Stimulated activated CD4-positive, alpha-beta T cell treated with anti-CD3 and anti-CD28 coated beads, Interleukin-2, amount 100 ng/mL, for 4 hours (primary cell): ENCODE measurements at places on chromosomes 5 and 9.

GRCh38 chr9:89000371-89000781 lies 9.1 kb downstream of the S1PR3 start:
- DNase-seq, result no peak

DNA sequence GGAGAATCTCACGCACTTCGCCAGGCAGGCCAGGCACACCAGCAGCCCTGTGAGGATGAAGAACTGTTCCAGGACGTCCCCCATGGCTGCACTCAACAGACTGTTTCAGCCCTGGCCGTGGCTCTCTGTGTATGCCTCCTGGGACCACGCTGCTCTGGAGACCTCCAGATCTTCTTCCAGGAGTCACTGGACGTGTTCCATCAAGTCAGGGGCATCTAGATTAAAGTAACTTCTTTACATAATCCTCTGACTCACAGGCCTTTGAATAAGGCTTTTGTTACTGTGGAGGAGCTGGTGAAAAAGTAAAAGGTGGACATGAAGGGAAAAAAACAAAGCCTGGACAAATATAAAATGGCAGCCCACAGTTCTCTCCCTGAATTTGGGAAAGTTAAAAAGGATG lies at the start of gene HSD17B3:
TSS of gene HSD17B3 (minus strand) at position 156 of the 400 bp plus-strand sequence. CDS start at position 84, 72 bp downstream.
- DNase-seq, result no peak

DNA sequence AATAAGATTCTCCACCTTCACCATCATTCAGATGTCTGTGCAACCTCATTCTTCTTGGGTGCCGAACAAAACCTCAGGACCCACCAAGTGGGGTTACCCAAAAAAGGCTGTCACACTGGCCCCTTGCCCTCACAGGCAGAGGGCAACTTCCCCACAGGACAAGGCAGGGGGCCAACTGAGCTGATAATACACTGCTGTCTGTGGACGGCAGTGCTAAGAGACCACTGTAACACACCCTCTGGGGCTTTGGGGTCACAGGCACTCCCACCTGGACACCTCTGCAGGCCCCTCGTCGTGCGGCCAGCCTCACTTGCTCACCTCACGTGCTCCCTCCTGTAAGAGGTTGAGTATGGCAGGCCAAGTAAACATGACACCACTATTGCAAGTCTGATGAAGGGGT lies 515.8 kb upstream of the COX7C start:
- no peak for DNase-seq

GRCh38 chr9:135519179-135519971 lies 1.9 kb upstream of the LCN1 start:
- no peak for DNase-seq

DNA sequence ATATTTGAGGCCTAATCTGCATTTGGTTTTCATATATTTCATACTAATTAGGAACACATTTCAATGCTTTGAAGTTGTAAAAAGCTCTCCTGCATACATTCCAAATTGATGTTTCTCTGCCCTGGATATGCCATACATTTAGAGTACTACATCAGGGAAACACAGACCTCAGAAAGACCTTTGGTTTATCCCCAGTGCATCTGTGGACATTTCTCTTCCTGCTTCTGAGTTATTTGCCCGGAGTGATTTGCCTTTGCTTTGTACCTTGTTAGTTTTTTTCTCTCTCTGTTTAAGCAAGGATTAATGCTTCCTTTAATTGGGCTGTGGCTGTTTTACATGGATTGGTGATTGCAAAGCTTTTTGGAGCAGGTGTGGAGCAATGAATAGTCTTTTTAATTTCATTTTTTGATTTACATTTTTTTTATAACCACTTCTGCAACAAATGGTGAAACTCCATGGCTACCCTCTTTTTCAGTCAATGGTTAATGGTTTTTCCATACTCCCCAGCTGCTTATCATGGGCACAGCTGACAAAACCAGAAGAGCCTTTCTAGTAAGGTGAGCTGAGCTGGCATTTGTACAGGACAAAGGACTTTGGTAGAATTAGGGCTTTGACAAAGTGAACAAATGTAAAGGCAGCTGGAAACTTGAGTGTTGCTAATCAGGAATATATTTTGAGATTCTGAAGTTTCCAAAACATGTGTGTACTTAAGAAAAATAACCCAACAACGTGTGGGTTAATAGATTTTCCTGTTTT lies 54.2 kb downstream of the ZSWIM6 start:
- no peak for DNase-seq

DNA sequence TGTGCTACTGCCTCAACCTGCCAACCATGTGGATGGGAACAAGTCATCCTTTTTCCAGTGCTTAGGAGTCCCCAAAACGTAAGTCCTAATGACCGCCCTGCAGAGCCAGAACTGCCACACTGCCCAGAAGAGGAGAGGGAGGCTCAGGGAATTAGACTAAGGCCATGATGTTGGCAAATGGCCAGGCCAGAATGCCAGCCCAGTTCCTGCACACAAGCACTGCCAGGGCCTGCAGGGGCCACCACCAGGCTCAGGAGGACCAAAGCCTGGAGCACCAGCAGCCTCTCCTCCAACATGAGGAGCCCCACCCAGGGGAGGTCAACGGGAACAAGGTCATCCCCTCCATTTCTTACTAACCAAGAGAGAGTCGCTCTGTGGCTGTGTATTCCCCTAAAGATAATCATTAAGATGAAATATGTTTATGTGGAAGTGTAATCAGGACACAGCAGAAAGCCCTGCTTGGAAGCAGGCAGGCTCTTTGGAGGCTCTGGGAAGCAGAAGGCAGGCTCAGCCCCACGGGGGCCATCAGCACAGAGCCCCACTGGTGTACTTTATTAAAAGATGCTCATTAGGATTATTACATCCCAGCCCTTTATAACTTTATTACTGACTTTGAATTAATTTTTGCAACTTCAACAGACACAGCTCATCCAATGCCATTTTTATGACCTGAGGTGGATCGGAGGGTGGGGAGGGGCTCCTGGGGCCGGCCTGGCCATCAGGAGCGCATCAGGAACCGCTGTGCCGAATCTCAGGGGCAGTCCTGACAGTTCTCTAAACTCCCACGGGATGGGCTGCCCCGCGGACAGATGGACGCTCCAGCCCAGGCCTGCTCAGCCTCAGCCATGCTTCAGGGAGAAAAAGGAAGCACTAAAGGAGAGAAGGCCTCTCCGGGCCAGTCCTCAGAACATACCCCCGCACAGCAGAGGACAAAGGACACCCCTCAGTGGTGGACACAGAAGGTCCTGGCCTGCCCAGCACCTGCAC lies 127.0 kb downstream of the ADAMTS2 start:
- no peak for DNase-seq

- no peak for DNase-seq
These were observed 58.0 kb downstream of the FXN start for GRCh38 chr9:69093471-69094103.

DNA sequence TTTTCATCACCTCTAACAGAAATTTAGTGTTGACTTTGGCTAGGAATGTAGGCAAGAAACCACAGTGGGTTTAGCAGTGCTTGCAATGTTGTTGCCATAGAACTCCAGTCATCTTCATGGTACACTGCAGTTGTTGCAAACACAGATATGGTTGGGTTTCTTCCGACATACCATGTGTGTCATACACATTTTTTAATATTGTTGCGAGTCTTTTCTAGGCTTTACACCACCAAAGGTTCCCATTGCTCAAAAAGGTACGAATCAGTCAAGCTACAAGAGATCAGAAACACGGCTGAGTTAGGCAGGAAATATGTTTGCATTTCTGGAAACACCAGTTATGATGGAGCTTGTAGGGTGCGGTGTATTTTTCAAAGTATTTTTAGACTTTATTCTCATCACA lies 172.4 kb downstream of the SYK start:
- no peak for DNase-seq

- no peak for DNase-seq
These were observed 7.7 kb upstream of the RASGEF1C start for GRCh38 chr5:180216646-180217171.

GRCh38 chr9:33946779-33947535 lies 101.7 kb downstream of the UBAP2 start:
- DNase-seq, result no peak

GRCh38 chr9:122446819-122447484 lies 30.8 kb downstream of the OR1J1 start:
- no peak for DNase-seq

- DNase-seq, result no peak
These were observed 4.0 kb upstream of the RANBP3L start for GRCh38 chr5:36305571-36306326.

DNA sequence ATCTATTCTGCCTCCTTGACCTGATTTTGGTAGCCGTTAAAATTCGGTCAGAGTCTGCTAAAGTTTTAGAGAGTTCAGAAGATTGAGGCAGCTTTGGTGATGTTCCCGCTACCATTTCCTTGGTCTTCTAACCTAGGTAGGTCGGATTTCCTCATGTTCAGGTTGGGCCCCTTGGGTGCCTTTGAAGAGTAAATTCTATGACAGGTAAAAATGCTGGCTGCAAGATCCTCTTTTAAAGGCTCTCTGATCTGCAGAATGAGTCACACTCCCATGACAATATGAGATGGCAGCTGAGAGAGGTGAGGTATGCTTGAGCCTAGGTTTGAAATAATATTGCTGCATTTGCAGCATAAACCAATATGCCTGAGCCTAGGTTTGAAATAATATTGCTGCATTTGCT lies 198.9 kb downstream of the TSSK1B start:
- DNase-seq, result no peak

DNA sequence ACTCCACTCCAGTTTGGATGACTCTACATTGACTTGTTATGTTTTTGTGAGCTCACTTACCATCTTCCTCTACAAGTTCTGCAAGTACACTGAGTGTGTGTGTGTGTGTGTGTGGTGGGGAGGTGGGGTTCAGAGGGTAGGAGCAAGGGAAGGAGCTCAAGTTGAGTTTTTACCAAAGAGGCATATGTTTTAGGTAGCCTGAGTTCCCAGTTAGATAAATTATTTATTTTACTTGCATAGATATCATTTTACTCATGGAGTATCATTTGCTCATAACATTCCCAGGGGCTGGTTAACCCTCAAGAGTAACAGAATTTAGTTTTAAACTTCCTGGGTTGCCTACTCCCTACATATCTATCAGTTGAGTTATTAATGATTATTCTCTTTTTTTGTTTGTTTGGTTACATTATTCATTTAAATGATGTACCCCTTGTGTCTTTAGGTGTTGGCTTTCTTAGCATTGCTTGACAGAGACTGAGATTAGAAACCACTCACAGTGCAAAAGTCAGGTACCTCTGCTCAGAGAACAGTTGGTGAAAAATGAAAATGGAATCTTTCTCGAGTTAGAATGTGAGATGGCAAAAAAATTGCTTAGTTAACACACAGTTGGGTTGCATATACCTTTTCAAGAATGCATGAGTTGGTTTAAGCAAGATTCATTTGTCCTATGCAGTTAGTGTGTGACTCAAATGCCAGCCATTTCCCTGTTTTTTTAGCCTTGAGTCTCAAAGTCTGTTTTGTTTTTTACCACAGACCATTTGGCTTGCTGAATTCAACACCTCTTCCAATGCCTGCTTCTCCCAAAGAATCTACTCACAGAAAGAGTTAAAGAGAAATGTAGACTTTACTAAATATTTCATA lies 29.2 kb downstream of the TNFSF8 start:
- no peak for DNase-seq
